Eye (tissue), 1 donor: ENCODE measurements at places on chromosomes 3 and 15.
A peak's percentile ranks its signal among the peaks of the same experiment; 100 is the strongest.

DNA sequence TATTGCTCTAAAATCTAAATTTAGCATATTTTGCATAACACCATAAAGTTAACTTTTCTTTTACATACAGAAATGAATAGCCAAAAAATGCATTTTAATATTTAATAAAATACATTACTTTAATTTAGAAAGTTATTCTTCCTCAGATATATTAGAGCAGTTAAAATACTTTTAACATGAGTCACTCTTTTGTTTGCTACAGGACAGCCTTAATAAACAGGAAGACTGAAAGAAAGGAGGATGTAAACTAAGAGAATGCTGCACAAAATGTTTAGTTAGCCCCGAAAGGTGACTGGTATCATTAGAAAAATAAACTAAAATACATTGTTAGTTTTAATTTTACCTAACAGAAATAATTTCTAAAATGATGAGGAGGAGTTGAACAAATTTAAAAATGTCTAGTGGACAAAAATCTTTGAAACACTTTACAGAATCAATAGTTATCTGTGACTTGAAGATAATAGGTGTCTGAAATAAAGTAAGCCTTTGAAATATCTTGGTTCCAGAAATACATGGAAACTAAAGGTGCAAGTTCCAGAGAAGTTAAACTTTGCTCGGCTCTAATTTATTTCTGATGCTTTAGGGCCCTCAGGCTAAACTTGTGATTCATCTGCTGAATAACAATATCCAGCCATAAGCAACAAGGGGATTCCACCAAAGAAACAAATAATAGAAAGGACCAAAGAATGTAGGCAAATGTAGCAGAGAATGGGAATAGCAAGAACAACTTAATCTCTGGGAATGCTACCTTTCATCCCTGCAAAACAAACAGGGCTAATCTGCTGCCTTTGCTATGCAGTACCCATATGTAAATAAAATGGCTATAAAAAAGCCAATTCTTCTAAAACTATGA is 138.3 kb upstream of the UBP1 start:
- DNase-seq, result no peak

DNA sequence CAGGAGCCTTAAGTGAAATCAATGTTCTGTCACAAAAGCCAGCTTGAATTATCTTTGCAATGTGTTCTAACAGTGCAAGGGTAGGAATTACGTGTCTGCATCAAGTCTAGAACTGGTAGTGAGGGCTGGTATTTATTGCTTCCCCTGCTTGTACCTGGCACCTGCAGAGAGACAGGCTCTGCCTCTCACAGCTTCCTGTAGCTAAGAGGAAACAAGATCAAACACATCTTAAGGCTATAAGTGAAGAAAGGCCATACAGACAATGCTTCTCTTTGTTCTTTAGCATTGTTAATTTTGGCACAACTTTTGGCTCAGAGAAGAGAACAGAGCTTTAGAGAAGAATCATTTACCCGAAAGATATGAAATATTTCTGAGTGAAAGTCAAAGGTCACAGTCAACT is 479.9 kb downstream of the GRM7 start:
- peak; percentile 28 for DNase-seq

GRCh38 chr15:73366766-73367623 is 1.8 kb downstream of the HCN4 start:
- DNase-seq, result no peak

DNA sequence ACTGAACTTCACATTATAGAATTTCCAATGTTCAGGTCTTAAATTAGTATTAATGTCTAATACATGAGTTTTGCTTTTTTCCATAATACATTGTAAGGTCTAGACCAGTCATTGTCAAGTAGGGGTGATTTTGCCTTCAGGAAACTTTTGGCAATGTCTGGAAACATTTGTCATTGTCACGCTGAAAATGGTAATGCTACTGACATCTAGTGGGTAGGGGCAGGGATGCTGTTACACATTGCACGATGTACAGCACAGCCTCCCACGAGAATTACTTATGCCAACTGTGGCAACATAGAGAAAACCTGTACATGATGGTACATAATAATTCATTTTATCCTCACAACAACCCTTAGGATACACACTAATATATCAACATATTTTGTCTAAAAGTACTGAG is 384.1 kb downstream of the CADM2 start:
- peak; percentile 53 for DNase-seq

- no peak for DNase-seq
Measured at GRCh38 chr3:105316331-105316730, 50.4 kb upstream of the ALCAM start.

- no peak for DNase-seq
Measured at GRCh38 chr15:69344238-69344637, 45.5 kb downstream of the PAQR5 start.

GRCh38 chr3:187896646-187897045 is 151.4 kb upstream of the BCL6 start:
- peak; percentile 28 for DNase-seq

DNA sequence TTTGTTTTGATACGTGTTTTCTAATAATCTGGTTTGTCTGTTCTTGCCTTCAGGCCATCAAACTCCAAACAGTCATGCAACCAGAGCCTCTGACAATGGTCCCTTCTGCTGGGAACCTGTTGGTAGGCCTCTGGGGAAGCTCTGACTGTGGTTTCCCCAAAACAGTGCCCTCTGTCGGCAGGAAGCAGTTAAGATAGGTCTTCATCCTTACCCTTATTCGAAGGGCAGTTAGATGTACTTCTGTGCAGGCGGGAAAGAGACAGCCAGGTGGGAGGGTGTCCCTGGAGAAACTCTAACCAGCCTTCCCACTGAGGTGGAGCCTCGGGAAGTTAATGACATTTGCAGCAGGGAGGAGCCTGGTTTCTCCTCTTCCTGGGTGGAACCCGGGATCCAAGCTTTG is 81.6 kb upstream of the CHMP2B start:
- no peak for DNase-seq

DNA sequence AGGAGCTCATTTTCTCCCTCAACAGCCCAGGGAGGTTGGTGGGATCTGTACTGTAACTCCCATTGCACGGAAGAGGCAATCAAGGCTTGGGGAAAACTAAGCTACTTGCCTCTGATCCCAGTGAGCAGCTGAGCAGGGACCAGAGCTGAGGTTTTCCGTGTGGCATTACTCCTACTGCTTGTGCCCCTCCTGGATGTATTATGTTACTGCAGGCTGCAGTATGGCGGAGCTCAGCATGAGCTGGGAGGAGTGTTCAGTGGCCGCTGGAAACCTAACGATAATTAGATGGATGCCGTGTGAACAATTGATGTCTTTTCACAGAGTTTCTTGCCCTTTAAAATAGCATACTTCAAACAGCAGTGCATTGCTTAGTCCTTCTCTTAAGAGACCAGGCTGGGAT is 2.0 kb upstream of the TPRG1 start:
- DNase-seq, result no peak

DNA sequence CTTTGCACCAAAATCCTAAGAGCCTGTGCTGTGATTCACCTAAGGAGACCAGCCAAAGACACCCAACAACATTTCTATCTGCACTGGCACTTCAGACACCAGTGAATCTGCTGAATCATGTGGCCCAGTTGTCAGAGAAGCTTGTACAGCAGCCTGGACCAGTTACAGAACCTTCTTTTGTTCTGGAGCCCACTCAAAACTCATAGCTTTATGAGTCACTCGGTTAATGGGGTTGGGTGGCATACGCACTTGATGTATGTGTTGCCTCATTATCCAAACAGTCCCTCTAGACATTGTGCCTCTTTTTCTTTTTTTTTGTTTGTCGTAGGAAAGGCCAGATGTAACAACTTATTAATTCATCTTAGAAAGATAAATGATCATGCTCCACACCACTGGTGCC is 25.6 kb upstream of the GOLGA6L2 start:
- no peak for DNase-seq

- DNase-seq, result no peak
Measured at GRCh38 chr3:34533451-34533850, 735.0 kb downstream of the PDCD6IP start.

DNA sequence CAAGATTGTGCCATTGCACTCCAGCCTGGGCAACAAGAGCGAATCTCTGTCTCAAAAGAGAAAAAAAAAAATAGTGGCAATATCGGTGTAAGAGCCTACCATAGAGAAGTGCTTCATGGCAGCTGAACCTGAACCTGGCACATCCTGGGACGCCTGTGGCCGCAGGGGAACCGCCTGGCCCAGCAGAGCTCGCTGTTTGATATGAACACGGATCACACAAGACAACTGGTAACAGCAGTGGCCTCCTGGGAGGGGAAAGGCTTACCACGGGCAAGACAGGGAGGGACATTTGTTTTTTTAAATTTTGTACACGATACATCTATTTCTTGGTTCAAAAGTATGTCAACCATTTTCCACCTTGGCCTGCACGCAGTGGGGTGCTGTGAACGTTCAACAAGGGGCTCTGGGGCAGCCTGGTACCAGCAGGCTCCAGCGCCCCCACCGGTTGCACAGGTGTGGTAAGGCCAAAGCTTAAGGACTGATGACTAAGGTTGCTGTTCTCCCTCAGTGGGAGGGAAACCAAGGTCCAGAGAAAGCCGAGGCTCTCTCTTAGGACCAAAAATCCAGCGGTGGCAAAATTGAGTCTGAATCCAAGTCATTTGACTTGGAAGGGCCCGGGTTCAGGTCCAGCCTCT is 21.7 kb upstream of the EPHB3 start:
- DNase-seq, result no peak

- no peak for DNase-seq
Measured at GRCh38 chr15:92570391-92570790, 85.2 kb downstream of the FAM174B start.

GRCh38 chr3:128447561-128448013 is 19.1 kb downstream of the DNAJB8 start:
- no peak for DNase-seq

DNA sequence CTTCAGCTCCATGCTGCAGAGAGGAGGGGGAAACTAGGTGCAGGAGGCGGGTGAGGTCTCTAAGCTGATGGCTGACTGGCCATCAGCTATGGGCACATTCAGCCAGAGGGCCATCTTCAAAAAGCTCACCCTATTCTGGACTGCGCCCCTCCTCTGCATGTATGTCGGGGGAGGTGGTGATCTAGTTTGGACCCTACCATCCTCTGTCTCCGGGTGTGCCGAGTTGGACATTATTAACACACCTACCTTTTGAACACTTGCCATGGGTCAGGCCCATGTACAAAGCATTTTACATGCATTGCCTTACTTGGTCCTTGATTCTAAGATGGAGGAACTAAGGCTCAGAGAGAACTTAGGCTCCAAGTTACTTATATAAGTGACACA is 1.4 kb downstream of the NISCH start:
- no peak for DNase-seq
